NCI-H1417 (cell line): ENCODE measurements at places on chromosomes 7 and 10.

- no peak for DNase-seq
Observed at GRCh38 chr10:6187278-6187677, 15.5 kb upstream of the PFKFB3 start.

- DNase-seq = peak; percentile 68
Observed at GRCh38 chr10:100009793-100010676, at the start of gene DNMBP. TSS of gene DNMBP (minus strand) at chr10:100009947. CDS start at chr10:99972124, 37,823 bp downstream.

- DNase-seq = peak; percentile 3
Observed at GRCh38 chr10:45373003-45373575, 927 bp upstream of the ALOX5 start.

- no peak for DNase-seq
Observed at GRCh38 chr10:21340331-21340730, 185.2 kb downstream of the SKIDA1 start.

DNA sequence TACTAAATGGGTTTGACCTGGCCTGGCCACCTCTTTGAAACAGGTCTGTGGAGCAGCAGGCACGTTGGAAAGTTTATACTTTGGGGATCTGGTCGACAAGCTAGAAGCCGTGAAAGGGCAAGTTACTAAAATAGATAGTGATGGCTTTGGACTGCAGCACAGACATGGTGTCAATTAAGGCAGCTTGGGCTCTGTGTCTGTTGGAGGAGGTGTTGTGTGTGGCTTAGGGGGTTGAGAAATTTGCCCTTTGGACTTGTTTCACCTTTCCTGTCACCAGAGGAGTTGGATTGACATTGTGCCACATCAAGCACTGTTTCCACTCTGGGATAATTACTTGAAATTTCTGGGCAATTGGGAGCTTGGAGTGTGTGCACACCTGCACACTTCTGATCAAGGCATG, 251.8 kb upstream of the MKI67 start:
- DNase-seq = no peak

- no peak for DNase-seq
Observed at GRCh38 chr10:97384156-97384555, 17.0 kb downstream of the RRP12 start.

GRCh38 chr7:134356421-134356936, 39.7 kb upstream of the SLC35B4 start:
- no peak for DNase-seq

DNA sequence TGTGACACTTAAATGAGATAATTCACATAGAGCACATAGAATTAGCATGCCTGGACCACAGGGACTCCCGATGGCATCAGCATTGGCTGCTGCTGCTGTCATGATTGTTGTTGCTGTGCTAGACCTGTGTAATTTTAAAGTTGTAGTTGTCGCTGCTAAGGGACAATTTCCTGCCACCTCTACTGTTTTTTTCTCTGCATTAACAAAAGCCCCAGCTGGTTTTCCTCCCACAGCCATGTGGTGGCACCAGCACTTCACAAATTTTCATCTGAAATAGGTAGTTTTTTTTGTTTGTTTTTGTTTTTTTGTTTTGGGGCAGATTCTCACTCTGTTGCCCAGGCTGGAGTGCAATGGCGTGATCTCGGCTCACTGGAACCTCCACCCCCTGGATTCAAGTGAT, 25.4 kb upstream of the PRXL2A start:
- DNase-seq = no peak

GRCh38 chr10:44689368-44689767, 221.8 kb upstream of the TMEM72 start:
- DNase-seq = no peak

DNA sequence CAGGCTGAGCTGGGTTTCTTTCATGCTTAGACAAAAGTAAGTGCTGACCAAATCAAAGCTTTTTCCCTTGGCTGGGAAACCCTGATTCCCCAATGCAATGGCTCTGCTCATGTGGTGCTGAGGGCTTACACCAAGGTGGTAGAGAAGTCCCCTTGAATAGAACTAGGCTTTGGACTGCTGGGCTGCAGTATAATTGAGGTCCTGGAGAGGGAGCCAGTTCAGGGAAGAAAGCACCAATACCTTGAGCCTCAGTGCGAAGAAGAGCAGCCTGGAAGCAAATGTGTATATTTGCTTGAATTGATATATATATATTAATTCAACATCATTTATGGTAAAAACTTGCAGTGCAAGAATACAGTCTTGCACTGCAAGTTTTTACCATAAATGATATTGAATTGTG, 391.1 kb downstream of the RPS24 start:
- DNase-seq = no peak

GRCh38 chr7:122273117-122273516, 31.4 kb downstream of the FEZF1 start:
- no peak for DNase-seq

DNA sequence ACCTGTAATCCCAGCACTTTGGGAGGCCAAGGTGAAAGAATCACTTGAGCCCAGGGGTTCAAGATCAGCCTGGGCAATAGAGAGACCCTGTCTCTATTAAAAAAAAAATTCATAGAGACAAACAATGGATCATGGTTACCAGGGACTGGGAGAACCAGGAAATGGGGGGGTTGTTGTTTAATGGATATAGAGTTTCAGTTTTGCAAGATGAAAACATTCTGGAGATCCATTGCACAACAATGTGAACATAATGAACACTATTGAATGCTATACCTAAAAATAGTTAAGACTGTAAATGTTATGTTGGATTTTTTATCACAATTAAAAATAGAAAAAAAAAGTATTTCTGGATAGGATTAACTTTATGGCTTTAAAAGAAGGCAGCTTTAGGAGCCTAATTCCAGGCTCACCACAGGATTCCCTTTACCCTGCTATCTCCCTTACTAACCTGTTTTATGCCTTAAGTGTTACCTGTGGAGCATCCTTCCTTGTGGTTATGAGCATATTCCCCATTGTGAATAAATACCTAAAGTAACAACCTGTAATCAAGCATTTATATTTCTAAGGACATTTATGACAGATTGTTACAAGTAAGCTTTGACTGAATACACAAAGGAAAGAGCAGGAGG, 45.1 kb upstream of the SGCE start:
- no peak for DNase-seq

GRCh38 chr10:126425489-126426065, 37.3 kb upstream of the ADAM12 start:
- no peak for DNase-seq

- DNase-seq = no peak
Observed at GRCh38 chr10:31958856-31959255, 30.2 kb upstream of the ARHGAP12 start.

GRCh38 chr10:116190883-116191282, 82.1 kb downstream of the GFRA1 start:
- no peak for DNase-seq

DNA sequence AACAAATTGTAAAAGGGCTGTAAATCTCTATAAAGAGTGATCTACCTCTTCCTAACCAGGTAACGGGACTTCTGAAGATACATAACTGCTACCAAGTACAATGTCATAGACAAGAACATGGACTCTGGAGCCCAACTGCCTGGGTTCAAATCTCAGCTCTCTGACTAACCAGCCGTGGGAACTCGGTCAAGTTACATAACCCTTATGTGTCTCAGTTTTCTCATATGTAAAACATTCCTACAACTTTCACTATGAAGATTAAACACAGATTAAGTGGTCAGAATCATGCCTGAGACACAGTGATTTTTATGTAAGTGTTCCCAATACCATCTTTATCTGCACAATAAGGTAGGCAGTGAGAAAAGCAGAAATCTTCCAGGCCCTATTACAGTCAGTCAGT, 52.6 kb downstream of the ITGB1 start:
- no peak for DNase-seq

- DNase-seq = no peak
Observed at GRCh38 chr10:119362122-119362521, 154.8 kb downstream of the GRK5 start.

GRCh38 chr7:75993689-75994387, 557 bp downstream of the TMEM120A start:
- peak; percentile 71 for DNase-seq

DNA sequence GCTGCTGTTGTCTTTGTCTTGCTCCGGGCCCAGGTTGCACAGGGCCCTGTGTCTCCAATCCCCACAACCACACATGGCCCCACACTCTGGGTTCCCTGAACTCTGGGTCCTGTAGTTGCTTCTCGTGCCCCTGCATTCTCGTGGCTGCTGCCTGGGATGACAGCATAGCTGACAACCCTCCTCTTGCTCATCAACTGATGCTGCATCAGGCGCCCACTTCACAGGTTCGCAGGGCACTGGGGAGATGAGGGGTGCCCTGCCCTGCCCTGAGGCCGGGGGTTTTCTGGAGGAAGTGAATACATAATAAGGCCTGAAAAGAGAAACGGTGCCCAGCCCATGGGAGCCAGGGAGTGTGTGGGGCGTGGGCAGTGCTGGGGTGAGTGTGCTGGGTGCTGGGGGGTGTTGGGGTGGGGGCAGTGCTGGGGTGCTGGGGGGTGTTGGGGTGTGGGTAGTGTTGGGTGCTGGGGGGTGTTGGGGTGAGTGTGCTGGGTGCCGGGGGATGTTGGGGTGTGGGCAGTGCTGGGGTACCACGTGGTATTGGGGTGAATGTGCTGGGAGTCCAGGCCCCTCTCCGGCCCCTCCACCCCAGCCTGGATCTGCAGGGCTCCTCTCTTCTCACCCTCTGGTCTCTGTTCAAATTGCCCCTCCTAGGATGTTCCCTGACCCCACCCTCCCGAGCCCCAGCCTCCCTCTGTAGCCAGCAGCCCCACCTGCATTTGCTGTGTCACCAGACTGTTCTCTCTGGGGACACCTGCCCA, 2.0 kb upstream of the MTG1 start:
- DNase-seq = no peak

- DNase-seq = no peak
Observed at GRCh38 chr10:106493751-106494150, 670.8 kb downstream of the SORCS1 start.

DNA sequence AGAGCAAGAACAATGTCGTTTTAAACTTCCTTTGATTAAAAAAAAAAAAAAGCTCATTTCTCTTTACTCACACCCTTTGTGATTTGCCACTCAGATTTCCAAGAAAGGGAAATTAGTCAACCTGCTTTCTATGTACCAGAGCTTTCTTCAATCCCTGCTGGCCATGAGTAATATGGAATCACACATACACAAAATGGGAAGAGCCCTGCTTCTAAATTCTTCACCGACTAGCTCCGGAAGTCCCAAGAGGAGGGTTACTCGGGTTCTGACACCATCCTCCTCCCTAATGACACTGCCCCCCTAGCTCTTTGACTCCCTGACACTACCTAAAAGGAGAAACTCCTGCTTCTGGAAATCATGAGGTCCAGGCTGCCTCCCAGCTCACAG, 81.8 kb upstream of the SFMBT2 start:
- no peak for DNase-seq

- no peak for DNase-seq
Observed at GRCh38 chr7:115127399-115128021, 205.6 kb downstream of the MDFIC start.

DNA sequence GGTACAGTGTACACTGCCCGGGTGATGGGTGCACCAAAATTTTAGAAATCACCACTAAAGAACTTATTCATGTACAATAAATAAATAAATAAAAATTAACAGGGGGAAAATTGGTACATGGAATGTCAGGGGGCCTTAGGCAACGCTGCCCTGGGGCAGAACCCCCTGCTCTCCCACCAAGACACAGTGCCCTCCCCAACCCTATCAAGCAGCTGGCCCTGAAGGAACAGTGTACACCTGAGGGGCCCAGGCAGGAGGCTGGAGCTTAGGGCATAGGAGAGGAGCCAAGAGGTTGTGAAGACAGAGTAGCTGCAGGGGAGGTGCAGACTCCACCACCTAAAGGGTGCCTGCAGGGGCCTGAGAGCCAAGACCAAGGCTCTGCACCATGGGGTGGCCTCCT, 128.8 kb downstream of the BMS1 start:
- no peak for DNase-seq

GRCh38 chr10:2232479-2232878, 495.2 kb upstream of the ADARB2 start:
- DNase-seq = no peak

DNA sequence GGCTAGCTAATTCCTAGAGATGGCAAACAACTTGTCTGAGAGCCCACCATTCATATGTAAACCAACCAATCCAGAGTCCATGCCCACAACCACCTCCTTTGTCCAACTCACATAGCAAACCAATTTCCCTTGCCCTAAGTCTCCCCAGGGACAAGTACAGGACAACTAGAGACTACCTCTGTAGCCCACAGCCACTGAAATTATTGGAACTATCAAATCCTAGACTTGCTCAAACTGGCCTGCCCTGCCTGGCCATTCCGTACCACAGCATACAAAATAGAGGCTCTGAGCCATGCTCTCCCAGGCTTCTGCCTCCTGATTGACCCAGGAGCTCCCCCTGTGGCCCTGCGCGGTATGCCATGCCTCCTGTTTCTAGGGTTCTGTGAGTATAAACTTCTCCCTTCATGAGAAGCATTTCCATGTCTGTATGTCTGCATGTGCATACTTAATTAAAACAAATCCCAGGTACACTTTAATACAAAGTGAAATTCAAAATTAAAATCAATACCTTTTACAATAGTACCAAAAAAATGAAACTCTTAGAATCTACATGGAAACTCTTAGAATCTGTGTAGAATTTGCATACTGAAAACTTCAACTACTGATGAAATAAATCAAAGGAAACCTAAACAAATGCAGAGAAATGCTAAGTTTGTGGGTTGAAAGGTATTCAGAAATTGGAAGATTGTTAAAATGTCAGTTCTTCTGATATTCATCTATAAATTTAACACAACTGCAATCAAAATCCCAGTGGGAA, 4.0 kb upstream of the HECW1 start:
- peak; percentile 25 for DNase-seq

- DNase-seq = no peak
Observed at GRCh38 chr7:159210581-159211235, 66.0 kb upstream of the VIPR2 start.

DNA sequence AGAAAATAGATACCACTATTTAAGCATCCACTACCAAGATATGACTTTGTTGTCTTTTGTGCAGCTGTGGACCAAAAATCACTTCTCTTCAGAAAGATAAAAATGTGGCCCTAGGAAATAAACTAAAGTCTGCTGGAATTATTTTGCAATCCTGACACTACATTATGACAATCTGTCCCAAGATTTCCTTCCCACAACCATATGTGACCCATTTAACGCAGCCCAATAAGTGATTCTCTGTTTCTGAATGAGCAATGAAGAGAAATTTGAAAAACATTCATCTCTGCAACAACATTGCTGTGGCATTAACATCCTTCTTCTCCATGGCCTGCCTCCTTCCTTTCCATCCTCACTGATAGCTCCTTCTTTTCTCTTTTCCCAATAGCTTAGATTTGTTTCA, 212.0 kb downstream of the TSPAN12 start:
- no peak for DNase-seq

DNA sequence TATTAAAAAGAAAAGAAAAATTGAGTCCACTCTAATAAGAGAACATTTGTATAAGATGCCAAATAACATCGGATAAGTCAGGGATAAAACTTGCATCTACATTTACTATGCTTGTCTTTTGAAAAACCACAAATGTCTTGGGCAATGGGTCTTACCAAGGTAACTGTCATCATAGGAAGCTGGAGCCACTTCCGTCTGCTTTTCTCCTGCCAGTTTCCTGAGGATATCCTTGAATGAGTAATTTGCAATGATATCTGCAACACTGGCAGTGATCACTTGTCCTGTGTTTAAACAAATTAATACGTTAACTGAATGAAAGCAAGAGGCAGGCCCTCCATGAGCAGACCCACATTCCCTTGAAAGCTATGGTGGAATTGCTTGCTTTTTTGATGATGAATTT, 47.3 kb downstream of the ITGA8 start:
- DNase-seq = no peak

- no peak for DNase-seq
Observed at GRCh38 chr7:148290538-148290937, 300.0 kb upstream of the C7orf33 start.
